Femur (tissue), 1 donor: ENCODE measurements at places on chromosomes 3 and 15.

- DNase-seq: no peak
Measured at GRCh38 chr3:109072194-109072593, 45.7 kb downstream of the MORC1 start.

DNA sequence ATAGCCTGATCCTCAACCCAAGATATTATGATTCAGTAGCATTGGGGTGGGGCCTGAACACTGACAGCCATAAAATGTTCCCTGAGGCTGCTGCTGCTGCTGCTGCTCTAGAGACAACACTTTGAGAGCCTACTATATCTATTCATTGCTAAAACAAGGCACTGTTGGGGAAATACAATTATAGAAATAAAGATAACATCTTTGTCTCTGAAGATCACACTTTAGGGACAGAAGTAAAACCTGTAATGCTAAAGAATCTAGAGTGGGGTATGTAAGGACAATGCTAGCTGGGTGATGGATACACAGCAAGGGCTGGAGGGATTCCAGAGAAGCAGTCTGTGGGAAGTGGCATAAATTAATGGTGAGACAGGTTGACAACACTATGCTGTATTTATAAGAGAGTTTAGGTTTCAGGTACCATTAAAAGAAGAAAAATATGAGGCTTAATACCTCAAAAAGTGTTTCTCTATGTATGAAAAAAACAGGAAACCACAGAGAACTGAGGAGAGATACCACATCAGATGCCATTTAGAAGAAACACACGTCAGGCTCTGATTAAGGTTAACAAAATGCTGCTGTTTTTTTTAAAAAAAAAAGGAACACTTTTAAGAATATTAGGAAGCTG is 115.9 kb downstream of the CBLB start:
- no peak for DNase-seq

GRCh38 chr15:27587810-27588209 is 511.3 kb downstream of the OCA2 start:
- no peak for DNase-seq

- DNase-seq: no peak
Measured at GRCh38 chr15:91491101-91491950, 362.2 kb upstream of the SLCO3A1 start.

- no peak for DNase-seq
Measured at GRCh38 chr3:149296972-149297371, 36.5 kb downstream of the TM4SF18 start.

- no peak for DNase-seq
Measured at GRCh38 chr3:155979746-155980145, 109.3 kb downstream of the GMPS start.

DNA sequence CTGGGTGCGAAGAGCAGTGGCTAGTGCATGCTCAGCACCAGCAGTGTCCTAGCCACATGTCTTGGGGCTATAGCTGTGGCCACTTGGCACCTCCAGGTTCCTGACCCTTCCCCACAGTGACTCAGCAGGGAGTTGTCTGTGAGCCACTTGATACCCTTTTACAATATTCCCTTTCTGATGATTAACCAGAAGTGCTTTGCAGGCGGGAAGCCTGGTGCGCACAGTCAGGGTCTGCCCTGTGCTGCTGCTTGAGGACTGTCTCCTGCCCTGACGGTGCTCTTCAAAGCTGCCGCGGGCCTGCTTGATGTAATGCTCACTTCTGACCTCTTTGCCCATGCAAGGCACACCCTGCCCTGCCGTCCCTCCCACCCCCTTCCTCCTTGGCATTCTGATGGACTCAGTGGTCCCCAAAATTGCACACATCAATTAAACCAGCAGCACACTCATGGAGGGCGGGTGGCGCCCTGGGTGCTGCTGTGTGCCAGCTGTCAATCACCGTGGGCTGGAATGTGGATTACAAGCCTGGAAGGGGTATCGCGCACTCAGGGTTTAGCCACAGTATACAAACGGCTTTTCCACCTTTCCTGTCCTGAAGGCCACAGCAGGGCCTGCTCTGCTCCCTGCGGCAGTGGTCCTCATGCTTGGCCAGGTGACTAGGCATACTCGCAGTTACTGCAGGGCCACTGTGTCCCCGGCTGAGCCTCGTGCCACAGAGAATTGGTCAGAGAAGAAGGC is 40.9 kb upstream of the PCSK6 start:
- DNase-seq: no peak

DNA sequence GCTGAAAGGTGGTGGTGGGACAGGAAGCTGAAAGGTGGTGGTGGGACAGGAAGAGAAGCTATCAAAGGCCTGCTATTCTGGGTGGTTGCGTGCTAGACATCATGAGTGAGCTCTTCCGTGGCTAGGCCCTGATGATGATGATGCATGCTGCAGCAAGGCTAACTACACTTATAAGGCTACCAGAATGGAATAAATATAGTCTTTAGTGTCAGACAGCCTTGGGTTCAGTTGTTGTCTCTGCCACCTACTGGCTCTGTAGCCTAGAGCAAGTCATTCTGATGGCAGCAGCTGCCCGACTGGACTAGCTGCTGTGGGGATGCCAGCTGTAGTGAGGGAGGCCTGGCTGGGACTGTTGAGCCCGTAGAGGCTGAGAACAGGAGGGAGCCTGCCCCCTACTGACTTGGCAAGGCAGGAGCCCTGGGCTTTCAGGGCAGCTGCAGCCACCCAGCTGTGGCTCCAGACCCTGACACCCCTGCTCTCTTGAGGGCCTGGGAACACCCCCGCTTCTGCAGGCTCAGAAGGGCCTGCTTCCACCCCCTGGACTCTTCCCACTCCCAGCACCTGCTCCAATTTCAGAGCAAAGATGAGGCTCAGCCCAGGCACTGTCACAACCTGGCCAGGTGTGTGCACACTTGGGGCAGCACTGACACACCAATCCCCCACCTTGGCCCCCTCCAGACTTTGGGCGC is 21.4 kb upstream of the ZBED2 start:
- DNase-seq: no peak

- no peak for DNase-seq
Measured at GRCh38 chr3:179158336-179159039, 10.3 kb downstream of the PIK3CA start.

DNA sequence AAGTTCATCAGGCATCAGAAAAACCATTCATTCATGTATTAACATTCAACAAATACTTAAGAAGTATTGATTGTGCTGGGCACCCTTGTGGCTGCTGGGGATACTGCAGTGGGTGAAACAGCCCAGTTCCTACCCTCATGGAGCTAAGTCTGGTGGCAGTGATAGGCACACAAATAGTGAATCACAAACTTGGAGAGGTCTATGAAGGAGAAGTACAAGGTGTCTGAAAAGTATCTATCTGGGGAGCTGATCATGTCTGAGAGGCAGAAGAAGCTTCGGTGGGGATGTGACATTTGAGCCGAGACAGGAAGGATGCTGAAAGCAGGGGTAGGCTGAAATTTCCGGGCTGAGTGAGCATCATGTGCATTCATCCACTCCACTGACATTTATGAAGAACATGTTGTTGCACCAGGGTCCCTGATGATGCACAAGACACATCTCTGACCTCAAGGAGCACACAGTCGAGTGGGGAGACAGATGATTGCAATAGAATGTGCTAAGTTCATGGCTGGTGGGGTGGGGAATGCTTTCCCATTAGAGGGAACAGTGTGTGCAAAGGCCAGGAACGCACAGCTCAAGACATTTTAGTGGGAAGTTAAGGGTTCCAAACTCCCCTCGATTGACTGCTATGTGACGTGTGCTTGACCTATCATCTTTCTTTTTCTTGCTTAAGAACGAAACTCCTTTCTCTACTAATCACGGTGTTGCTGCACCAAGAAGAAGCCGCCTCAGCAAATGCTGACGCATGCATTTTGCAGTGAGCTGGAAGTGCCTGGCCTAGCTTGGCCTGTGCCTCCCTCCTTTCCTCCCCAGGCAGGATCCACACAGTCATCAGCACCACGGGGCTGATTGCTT is 309.1 kb upstream of the ICE2 start:
- DNase-seq: no peak

- DNase-seq: no peak
Measured at GRCh38 chr3:119748991-119749390, 32.9 kb upstream of the NR1I2 start.

DNA sequence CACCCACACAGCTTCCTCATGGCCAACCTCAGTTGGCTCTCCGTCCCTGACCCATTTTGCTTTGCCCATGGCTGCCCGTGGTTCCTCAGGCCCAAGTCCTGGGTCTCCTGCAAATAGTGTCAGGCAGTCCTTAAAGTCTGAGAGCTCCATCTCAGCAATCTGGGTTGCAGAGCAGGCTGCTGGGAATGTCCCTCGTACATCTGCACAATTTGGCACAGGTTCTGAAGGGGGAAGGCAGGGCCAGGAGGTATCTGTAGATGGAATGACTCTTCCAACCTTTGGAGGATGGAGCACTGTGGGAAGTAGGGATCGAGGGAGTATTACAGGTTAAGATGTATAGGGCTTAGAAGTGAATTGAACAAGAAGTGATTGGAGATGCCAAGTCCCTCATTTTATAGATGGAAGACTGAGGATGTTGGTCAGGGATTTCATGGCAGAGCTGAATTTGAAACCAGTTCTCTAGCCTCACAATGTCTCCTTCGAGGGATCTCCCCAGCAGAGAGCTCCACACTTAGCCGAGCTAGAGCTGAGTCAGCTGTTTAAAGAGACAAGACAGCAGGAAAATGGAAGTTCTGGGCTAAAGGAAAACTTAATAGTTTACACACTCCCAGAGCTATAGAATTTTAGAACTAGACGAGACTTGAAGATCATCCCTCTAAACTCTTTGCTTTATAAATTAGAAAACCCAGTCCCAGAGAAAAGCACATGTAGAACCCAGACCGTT is 9.2 kb downstream of the CKMT1A start:
- DNase-seq: no peak

- DNase-seq: no peak
Measured at GRCh38 chr3:115141033-115141757, 5.9 kb downstream of the ZBTB20 start.

DNA sequence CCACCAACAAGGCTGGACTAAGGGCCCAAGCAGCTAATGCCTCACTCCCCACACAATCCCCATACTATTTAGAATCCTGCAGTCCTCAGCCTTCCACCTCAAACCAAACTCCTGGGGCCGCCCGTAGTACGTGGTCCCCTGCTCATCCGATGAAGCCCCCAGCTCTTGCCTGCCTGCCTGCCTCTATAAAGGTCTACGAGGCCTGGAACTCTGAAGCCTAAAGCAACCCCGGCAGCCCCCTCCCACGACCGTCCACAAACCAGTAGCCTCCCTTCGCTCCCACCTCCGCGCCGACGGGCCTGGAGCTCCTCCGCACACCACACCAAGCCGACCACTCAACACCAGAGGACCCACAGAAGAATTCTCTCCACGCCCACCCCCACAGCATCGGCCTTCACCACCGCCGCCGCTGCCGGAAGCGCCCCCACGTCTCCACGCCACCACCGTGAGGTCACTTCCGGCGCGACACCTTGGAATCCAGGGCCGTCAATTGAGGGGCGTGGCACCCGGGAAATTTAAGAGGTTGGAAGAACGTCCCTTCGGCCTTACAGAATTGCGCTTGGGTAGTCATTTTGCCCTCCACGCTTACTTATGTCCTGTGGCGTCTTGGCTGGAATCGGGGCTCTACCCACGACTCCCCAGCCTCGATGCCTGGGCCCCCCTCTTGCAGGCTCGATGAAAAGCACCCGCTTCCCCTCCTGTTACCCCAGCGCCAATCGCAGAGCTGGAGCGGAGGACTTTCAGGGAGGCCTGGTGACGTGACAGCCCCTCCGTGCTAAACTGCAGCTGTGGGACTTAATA is at the start of gene EDC3:
EDC3 (minus strand) TSS at position 428 of the 801 bp plus-strand sequence. CDS start 20,900 bp downstream, outside the sequence.
- peak; percentile 94 for DNase-seq

DNA sequence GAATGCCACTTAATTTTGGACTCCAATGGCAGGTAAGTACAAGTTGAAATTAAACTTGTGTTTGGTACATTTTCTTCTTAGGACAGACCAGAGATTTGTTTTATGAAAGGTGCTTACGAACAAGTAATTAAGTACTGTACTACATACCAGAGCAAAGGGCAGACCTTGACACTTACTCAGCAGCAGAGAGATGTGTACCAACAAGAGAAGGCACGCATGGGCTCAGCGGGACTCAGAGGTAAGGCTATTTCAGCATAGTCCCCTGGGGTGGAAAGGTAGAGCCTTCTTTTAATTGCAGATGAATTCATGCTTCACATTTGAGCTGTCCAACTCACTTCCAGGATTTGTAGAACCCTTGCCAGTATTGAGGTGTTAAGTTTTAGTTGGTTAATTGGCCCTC is 51.4 kb downstream of the ASTE1 start:
- DNase-seq: no peak

- no peak for DNase-seq
Measured at GRCh38 chr3:198017090-198017489, 57.1 kb downstream of the LMLN start.

DNA sequence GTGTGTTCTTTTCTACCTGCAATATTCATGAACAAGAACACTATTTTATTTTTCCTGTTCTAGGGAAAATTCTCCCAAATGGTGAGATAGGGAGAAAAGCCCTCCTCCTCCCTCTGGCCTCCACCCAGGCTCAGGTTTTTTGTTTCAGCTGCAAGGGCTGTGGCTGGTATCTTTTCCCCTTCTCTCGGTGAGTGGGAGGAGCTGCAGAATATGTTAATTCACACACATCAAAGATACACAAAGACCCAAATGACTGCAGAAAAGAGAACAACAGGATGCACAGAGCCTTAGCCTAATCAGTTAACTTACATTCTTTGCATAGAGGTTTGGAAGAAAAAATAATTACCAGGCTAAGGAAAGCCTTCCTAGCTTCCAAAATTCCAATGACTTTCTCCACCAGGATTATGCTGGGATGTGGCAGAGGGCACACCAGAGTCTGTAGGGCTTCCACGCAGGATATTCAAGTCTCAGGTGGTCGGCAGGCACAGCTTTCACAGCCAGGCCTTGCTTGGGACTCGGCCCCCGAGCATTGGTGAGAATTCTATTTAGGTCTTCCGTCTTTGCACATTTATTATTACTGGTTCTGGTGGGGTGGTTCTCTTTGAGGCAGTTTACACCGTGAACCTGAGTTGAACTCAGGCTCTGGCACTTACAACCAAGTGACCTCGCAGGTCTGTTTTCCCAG is 64.9 kb downstream of the ABHD5 start:
- no peak for DNase-seq

- DNase-seq: peak; percentile 43
Measured at GRCh38 chr15:99438224-99438585, 127.6 kb upstream of the MEF2A start.

GRCh38 chr15:77239882-77240608 is 169.1 kb upstream of the TSPAN3 start:
- DNase-seq: no peak

DNA sequence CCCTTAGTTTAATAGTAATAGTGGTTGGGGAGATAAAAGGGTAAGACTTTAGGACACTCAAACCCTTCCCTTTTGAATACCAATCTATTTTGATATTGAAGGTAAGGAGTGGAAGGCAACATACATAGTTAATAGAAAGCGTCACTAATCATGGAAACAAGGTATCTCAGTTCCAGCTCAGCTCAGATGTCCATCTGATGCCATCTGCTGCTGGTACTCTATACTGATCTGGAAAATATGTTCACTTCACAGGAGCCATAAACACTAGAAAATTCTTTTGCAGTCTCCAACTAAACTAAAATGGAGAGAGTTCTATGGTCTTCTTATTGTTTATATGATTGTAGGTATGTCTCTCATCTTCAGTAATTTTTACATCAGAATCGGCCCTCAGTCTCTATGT is 1777.1 kb downstream of the OTOL1 start:
- DNase-seq: no peak

GRCh38 chr3:58899159-58899952 is 150.5 kb downstream of the CFAP20DC start:
- peak; percentile 51 for DNase-seq

- DNase-seq: no peak
Measured at GRCh38 chr3:152321200-152321954, 52.6 kb downstream of the MBNL1 start.

GRCh38 chr3:8727605-8728512 is 5.7 kb upstream of the CAV3 start:
- DNase-seq: no peak
